Ascending aorta (tissue), 2 donors: ENCODE measurements at places on chromosomes 2 and 18. TPM values are rescaled to one million over a fixed set of nuclear protein-coding genes. Genes with fewer than 3 reads are reported as not detected.
A peak's percentile ranks its signal among the peaks of the same experiment; 100 is the strongest.

DNA sequence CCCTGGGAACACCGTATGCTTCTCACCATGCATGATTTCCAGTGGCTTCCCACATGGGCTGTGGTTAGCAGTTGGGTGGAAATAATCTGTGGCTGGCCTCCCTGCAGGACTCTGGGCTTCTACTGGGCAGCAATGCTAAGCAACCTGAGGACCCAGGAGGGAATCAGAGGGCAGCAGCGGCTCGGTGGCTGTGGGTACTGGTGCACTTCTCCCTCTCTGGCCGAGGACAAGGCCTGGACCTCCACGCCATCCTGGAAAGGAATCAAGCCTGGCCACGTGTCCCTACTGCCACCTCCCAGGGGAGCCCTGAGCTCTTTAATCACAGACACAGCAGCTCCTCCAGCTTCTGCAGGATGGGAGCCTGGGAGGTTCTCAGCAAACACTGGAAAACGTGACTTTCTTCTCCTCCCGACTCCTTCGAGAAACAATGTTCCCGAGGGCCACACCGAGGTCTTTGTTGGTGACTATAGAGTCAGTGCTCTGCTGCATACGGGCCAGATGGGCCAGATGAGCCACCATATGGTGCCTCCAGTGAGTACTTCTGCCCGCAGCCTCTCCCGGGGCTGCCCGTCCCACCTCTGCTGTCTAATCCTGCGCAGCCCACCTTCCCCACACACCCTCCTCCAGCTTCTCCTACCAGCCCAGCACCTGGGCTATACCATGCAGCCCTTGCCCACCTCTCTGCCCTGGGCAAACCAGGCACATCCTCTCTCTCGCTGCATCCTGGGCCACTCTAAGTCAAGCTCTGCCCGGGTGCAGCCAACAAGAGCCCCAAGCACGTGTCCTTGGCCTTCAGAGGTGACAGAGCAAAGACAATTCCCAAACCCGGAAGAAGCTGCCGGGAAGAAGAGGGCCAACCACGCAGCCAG, 42.8 kb upstream of the OTOS start:
- H3K27ac ChIP-seq: no peak overlapping the region
- H3K4me3 ChIP-seq: no peak overlapping the region
- H3K4me1 ChIP-seq: no peaks in the 10 kb centered on the region
- no peak for DNase-seq

GRCh38 chr2:102677244-102678215, 58.2 kb downstream of the SLC9A2 start:
- no peaks in the 10 kb centered on the region for H3K27me3 ChIP-seq
- no peak overlapping the region for H3K27ac ChIP-seq
- no peaks in the 10 kb centered on the region for H3K36me3 ChIP-seq

DNA sequence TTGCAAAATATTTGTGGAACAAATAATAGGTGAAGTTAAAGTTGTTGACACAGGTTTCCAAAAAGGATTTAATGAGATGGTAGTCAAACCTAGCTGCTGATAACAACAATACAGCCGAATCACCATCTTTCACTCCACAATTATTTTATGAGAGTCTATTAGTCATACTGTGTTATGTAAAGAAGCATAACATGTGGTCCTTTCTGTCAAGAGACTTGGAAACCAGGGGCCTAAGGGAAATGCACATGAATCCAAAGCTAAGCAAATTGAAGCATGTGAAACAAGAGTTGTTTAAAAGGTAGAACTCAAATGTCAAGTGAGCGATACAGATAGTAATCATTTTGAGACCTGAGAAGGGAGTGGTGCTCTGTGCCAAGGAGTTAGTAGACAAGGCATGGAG, 16.0 kb downstream of the CD28 start:
- DNase-seq: no peak
- H3K27me3 ChIP-seq: no peaks in the 10 kb centered on the region
- no peak overlapping the region for H3K4me3 ChIP-seq
- no peaks in the 10 kb centered on the region for H3K36me3 ChIP-seq
- no peak overlapping the region for H3K27ac ChIP-seq

The BARD1 gene
- total RNA-seq: 22.0 TPM

The MTCL1 gene
- total RNA-seq: 105 TPM

The STRADB gene
- 22.8 TPM for total RNA-seq

DNA sequence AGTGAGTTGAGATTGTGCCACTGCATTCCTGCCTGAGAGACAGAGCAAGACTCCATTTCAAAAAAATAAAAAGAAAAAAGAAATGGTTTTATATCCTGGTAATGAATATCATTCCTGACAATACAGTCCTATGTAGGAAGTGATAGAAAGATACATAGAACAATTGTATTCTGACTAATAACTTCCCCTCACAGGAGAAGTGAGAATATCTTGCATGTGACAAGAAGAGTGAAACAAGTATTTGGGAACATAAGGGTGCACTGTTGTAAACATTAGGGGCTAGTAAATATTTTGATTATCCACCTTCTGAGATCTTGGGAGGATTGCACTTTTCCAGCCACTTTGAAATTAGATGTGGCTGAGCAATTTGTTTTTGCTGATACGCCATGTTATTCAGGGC, 40.7 kb downstream of the KLHL14 start:
- no peak overlapping the region for H3K4me3 ChIP-seq
- H3K27ac ChIP-seq: no peak overlapping the region
- no peaks in the 10 kb centered on the region for H3K36me3 ChIP-seq
- no peaks in the 10 kb centered on the region for H3K27me3 ChIP-seq
- DNase-seq: no peak

GRCh38 chr2:84991404-84992160, 20.6 kb downstream of the KCMF1 start:
- peaks cover 39% of the 10 kb centered on the region for H3K4me1 ChIP-seq
- no peak for DNase-seq
- no peaks in the 10 kb centered on the region for H3K36me3 ChIP-seq
- no peak overlapping the region for H3K27ac ChIP-seq
- H3K4me3 ChIP-seq: no peak overlapping the region

- no peaks in the 10 kb centered on the region for H3K36me3 ChIP-seq
- H3K4me3 ChIP-seq: no peak overlapping the region
- no peak for DNase-seq
- no peaks in the 10 kb centered on the region for H3K4me1 ChIP-seq
- H3K27ac ChIP-seq: no peak overlapping the region
These were observed 63.9 kb upstream of the TANK start for GRCh38 chr2:161096336-161096735.

The DSG4 gene
- total RNA-seq: not detected

DNA sequence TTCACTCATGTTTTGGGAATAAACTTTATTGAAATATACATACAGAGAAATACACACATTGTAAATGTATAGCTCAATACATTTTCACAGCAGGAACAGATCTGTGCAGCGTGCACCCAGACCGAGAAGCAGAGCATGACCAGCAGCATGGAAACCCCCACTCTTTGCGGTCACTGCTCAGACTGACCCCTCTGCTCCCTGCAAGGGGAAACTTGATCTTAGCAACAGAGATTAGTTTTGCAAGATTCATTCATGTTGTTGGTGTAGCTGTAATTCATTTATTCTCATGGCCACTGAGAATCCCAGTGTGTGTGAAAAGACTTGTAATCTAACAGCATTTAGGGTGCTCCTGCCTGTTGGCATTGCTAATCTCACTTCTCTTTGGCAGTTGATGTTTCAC, 35.2 kb downstream of the LPIN1 start:
- peaks cover 53% of the 10 kb centered on the region for H3K36me3 ChIP-seq
- no peak for DNase-seq
- no peak overlapping the region for H3K4me3 ChIP-seq
- H3K27ac ChIP-seq: no peak overlapping the region
- H3K27me3 ChIP-seq: no peaks in the 10 kb centered on the region

GRCh38 chr2:70958759-70959158, 19.7 kb upstream of the ANKRD53 start:
- H3K36me3 ChIP-seq: no peaks in the 10 kb centered on the region
- H3K27me3 ChIP-seq: no peaks in the 10 kb centered on the region
- DNase-seq: peak; percentile 46
- H3K27ac ChIP-seq: no peak overlapping the region
- H3K4me3 ChIP-seq: no peak overlapping the region
- H3K4me1 ChIP-seq: no peaks in the 10 kb centered on the region

GRCh38 chr2:237738255-237738654, 60.3 kb upstream of the RBM44 start:
- H3K4me1 ChIP-seq: peaks cover 59% of the 10 kb centered on the region
- peaks cover 21% of the 10 kb centered on the region for H3K36me3 ChIP-seq
- no peak overlapping the region for H3K4me3 ChIP-seq
- DNase-seq: peak; percentile 61
- peak overlapping the region; percentile 79 for H3K27ac ChIP-seq
- no peaks in the 10 kb centered on the region for H3K27me3 ChIP-seq

- peak overlapping the region; percentile 94 for H3K27ac ChIP-seq
- H3K27me3 ChIP-seq: no peaks in the 10 kb centered on the region
- no peak for DNase-seq
- peaks cover 4% of the 10 kb centered on the region for H3K4me1 ChIP-seq
- H3K4me3 ChIP-seq: peak overlapping the region; percentile 72
These were observed 683 bp downstream of the PTRHD1 start for GRCh38 chr2:24792542-24792873.

The HAAO gene
- 7.2 TPM for total RNA-seq

- no peak overlapping the region for H3K4me3 ChIP-seq
- no peaks in the 10 kb centered on the region for H3K4me1 ChIP-seq
- no peak overlapping the region for H3K27ac ChIP-seq
- DNase-seq: no peak
These were observed 174.3 kb downstream of the CPS1 start for GRCh38 chr2:210730672-210731071.

The CROCC2 gene
- total RNA-seq: 2.9 TPM

The SPHKAP gene
- total RNA-seq: not detected
